ENCODE measurements at places on chromosomes 7 and 10.

DNA sequence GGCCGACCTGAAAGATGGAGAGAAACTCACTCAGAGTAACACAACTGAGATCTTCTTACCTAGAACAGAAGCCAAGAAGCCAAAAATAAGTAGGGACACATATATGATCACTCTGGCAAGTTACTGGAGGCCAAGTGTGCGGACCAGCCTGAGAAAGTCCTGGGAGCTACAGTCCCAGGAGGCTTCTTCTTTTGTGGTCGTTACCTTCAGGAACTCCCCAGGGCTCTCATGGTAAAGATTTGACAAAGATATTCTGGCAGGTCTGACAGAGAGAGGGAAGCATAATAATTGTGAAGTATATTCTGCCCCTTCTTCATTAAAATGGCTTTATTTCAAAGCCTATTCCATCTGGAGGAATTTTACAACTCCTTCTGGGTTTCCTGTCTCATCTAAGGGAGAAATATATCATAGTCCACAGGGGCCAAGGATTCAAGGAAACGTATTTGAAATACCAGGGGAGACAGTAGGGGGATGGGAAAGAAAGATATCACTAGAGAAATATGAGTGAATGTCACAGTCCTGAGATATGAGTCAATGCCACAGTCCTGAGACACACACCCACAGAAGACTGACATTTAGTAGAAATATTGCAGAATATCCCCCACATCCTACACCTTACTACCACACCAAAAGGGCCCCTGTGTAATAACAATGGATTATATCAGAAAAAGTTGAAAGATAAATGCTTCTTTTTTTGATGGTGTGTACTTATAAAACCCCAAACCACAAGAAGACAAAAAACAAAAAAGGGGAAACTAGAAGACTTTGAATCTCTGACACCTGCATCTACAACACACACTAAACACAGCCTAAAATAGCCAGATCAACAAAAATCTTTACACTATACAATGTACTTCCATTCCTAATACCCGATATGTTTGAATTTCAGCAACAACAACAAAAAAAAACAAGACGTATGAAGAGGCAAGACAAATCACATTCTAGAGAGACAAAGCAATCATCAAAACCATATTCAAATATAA is 594.2 kb upstream of the NRG3 start:
- no peak for DNase-seq

DNA sequence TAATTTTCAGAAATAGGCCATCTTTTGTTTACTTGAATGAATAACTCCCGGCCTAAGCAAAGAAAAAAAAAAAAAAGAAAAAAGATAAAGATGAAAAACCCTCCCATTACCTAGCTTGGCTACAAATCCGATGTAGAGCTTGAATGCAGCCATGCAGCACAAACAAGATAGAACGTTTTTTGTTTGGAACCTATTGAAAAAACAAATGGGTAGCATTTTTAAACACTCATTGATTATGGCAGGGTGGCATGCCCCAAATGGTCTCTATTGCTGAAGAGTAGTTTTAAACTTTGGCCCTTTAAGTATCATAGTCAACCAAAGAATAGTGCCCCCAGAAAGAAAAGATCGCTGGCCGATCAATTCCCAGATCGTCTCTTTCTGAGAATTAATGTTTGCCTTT is 84.4 kb downstream of the VTI1A start:
- no peak for DNase-seq

DNA sequence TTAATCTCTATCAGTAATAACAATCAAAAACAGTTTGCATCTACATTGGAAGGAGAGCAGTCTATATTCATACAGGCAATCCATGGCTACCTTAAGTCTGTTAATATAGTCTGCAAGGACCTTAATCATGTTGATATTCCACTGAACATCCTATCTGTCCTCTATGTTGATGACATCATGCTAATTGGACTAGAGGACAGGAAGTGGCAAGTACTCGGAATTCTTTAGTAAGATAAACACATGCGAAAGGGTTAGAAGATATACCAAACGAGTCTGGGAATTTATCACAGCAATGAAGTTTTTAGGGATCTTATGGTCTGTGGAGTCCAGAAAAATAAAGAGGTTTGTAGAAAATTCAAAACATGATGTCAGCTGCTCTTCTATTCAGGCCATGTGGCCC is 11.3 kb upstream of the SAMD9L start:
- DNase-seq: no peak

- no peak for DNase-seq
Observed at GRCh38 chr10:29648114-29648982, 13.6 kb upstream of the SVIL start.

DNA sequence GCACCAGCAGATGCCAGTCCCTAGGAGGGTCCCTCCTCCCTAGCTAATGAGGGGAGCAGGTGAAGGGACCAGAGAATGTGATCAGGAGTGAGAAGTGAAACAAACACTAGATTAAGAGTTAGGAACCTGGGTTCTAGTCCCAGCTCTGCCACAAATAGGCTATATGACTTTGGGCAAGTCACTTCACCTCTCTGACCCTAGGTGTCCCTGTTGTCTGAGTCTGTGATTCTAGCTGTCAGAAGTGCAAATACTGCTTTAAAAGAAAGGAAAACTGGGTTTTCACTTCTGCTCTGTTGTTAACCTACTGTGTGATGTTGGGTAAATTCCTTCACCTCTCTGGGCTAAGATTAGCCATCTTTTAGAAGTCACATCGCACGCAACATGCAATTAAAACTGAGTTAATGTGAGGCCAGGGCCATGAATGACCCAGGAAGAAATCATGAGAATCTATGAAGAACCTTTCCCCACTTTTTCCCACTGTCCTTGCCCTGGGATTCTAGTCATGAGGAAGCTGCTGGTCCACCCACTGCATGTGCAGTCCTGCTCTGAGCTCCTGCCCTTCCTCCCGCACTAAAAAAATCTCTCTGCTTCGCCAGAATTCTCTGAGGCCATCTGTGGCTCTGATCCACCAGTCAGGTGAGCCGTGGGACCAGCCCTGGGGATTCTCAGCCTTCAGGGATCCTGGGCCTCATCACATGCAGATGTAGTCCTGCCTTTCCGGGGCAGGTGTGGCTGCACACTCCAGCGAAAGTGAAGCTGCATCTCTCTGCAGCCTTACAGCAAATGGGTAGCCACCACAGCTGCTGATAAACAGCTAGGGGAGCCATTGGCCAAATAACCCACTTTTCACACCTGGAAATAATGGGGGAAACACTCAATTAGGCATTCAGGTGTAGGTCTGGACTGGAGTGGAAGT is 181.7 kb downstream of the PLXNA4 start:
- DNase-seq: no peak

DNA sequence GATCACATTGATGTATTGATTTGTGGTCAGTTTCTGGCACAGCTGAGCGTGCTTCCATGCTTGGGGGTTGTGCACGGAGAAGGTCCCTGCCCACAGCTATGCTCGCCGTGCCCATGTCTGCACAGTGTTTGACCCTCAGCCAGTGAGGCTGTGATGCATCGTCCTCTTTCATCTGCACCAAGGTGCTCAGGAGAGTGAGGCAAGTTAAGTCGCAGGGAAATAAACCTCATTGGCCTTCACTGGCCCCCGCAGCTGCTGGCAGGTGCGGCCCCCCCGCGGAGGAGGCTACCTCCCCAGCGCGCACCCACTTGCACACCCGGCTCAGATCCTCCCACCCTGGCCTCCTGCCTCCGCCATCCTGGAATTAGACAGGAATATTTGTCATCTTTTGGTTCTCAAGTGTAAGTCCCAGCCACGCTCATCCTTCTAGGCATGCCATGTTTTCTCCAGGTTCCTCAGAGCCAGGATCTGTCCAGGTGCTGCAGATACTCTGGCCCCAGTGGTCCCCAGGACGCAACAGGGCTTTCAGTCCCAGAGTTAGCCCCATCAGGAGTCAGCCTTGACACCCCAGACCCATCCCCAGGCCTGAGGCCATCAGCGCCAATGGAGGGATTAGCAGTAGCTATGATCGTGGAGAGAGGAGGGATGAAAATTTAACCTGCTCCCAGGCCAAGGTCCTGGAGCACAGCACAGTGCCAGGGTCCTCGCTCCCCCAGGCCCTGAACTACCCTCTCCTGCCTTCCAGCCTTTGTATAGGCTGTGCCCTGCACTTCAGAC is 93.7 kb downstream of the OAT start:
- DNase-seq: no peak

- DNase-seq: no peak
Observed at GRCh38 chr7:12985228-12985627, 297.8 kb downstream of the ARL4A start.

DNA sequence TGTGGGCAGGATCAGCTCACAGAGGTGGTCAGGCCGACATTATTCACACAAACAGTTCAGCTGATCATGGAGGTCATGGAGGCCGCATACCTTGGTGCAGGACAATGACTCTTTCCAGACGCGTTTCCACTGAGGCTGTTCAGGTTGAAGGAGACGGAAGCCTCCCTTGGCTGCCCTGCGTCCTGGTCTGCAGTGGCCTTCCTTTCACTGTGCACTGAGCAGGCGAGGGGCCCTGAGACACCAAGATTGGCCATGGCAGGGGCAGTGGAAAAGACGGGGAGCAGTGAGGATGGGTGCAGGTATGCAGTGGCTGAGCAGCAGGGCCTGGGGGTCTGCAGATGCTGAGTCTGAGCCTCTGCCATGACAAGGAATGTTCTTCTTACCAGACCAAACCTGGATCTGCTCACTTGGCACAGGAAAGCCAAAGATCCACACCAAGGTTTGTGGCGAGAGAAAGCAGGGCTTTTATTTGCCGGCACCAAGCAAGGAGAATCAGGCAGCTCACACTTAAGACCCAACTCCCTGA is 263.3 kb downstream of the GLRX3 start:
- no peak for DNase-seq

- DNase-seq: no peak
Observed at GRCh38 chr10:114347241-114347640, 57.1 kb downstream of the AFAP1L2 start.

GRCh38 chr7:77504951-77505350 is 32.1 kb upstream of the PTPN12 start:
- DNase-seq: no peak

DNA sequence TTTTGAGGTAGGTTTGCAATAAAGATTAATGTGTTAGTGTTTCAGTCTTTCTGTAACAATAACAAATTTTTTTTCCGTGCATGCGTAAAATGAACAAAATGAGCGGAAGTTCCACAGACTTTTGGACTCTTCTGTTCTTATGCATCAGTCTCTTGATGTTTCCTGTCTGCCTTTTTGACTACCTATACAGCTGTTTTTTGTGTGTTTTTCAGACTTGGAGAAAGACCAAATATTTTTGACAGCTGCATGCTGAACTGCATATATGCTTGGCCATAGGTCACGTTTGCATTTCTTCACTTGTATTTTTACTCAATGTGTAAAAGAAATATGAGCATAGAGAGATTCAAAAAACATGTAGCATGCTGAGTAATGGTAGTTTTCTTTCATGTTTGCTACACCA is 119.3 kb downstream of the BBS9 start:
- no peak for DNase-seq

GRCh38 chr7:96034940-96035727 is 262.8 kb downstream of the DYNC1I1 start:
- DNase-seq: peak; percentile 80

DNA sequence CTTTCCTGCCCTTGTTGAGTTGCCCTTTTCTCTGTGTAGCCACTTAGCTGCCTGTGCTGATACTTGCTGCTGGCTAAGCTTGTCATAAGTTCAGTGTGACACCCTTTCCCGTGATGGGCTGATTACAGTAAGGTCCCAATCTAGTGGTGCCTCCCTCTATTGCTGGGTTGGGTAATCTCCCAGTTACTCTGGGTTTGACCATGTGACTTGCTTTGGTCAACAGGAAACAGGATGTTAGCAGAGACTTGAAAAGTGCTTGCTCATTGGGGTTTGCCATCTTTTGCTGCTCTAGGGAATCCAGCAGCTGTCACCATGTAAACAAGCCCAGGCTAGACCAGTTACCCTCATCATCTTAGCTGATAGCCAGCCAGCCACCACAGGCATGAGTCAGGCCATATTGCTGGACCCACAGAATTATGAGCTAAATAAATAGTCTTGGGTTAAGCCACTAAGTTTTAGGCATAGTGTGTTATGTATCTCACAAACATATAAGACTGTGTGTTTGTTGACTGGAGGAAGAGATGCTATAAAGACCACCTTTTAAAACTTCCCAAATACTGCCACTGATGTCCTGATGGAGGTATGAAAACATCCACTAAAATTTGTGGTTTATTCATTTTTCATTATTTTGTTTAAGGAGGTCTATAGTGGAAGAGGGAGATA is 4.0 kb upstream of the LEP start:
- peak; percentile 45 for DNase-seq

- no peak for DNase-seq
Observed at GRCh38 chr10:79345241-79346011, 1.8 kb upstream of the PPIF start.

GRCh38 chr10:91741356-91741755 is 56.9 kb upstream of the TNKS2 start:
- no peak for DNase-seq

DNA sequence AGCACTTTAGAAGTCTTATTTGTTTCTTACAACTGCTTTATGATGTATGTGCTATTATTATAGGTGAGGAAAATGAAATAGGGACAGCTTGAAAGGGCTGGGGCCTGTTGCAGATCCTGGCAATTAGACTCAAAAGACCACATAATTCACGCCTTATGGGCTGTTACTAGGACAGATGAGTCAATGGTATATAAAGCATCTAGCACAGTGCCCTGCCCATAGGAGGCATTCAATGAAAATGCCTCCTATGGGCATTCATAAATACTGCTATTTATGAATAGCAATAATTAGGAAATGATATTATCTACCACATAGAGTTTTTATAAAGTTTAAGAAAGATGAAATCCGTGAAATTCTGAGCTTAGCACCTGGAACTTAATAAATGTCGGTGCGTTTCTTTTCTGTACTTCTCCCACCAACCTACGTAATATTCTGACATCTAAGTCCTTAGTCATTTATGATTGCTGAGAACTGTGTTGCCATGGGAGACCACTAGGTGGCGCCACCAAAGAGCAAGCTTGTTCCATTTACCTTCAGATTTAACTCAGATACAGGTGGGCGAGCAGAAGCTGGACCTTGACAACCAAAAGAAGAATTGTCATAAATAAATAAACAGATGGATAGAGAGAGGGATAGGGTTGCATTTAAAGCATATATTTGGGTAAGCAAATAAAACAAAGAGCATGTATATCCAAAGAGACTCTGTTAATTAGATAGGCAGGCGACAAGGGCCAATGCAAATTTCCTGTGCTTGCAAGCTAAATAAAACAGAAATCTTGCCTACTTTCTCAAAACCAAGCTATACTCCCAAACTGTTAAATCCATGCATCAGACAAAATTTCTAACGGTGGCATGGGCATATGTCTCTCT is 699.9 kb downstream of the INHBA start:
- DNase-seq: peak; percentile 51

DNA sequence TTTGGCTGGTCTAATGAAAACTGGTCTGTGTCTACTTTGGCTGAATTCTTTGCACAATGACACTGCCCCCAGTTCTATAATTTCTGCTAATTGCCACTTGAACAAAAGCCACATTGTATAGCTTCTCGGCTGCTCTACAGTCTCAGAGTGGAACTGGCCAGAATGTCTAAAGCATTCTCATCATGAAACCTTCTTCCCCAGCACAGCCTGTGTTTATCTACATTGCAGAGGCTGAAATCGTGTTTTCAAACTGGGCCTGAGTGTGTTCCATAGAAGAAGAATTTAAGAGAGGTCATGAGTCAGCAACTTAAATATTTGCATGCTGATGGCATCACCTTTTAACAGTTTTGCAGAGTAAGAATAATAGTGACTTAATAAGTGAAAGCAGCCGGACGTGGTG is 177.2 kb downstream of the BUB3 start:
- DNase-seq: no peak

GRCh38 chr7:43192806-43193460 is 80.5 kb downstream of the HECW1 start:
- DNase-seq: no peak

Data from NCI-H1417 (cell line).